ENCODE measurements at places on chromosomes 16 and 17.

GRCh38 chr16:9027070-9027799 is 63.5 kb upstream of the USP7 start:
- peak; percentile 72 for DNase-seq

GRCh38 chr17:63475491-63476412 is 1.1 kb upstream of the ACE start:
- no peak for DNase-seq

- no peak for DNase-seq
Observed at GRCh38 chr17:79495665-79496064, 115.2 kb downstream of the RBFOX3 start.

DNA sequence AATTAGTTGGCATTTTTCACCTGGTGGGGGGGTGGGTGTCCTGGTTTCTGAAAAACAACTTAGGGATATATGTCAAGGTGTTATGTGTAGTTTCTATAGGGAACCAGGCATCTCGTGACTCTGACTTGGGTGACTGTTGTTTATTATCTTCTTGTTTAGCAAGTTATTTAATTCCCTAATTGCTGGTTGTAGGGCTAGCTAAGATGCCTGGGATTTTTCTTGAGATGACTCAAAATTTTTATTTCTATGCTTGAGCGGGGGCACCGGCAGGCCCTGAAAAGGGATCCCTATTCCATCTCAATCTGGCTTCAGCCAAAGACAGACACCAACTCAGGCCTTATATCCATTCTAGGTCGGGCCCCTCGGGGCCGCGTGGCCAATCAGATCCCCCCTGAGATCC is 3.2 kb downstream of the DPH1 start:
- DNase-seq, result no peak

- DNase-seq, result no peak
Observed at GRCh38 chr16:10637337-10638037, 57.1 kb upstream of the EMP2 start.

DNA sequence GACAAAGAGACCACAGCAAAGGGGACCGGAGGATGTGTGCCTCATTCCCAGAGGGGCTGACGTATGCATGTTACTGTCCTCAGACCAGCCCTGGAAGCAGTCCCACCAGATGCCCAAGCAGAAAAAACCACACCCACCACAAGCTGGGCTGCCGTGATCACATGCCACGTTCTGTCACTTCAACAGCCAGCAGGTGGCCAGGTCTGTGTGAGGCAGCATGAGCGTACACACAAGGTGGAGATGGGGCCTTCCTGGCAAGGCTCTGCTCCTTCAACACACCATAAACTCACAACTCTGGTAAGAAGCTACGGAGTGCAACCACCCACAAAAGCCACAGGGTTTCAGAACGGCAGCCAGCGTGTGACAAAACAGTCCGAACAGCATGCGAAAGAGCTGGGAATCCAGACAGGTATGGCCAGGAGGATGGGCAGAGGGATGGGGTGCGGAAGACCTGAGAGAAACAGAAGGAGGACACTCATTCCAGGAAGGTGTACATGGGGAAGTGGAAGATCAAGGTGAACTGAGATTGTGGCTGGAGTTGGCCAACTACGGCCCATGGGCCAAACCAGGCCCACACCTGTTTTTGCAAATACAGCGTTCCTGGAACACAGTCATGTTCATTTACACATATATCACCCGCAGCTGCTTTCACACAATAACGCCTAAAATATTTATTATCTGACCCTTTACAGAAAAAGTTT is 27.9 kb downstream of the MBTPS1 start:
- no peak for DNase-seq

GRCh38 chr16:22664561-22664997 is 149.4 kb upstream of the HS3ST2 start:
- no peak for DNase-seq

DNA sequence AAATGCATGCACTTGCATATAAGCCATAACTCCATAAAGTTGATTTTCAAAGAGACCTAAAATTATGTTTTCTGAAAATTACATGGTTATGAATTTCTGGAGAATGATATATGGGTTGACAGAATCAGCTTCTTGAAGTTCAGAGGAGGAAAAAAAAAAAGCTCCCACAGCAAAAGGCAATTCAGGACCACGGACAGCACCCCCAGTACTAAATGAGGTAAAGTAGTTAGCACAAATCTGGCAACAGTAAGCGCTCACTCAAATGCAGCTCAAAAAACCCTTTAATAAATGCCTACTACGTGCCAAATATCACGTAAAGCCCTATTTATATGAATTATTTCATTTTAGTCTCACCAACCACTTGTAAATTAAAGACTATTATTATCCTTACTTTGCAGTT is 135.2 kb downstream of the SHISA9 start:
- peak; percentile 5 for DNase-seq

DNA sequence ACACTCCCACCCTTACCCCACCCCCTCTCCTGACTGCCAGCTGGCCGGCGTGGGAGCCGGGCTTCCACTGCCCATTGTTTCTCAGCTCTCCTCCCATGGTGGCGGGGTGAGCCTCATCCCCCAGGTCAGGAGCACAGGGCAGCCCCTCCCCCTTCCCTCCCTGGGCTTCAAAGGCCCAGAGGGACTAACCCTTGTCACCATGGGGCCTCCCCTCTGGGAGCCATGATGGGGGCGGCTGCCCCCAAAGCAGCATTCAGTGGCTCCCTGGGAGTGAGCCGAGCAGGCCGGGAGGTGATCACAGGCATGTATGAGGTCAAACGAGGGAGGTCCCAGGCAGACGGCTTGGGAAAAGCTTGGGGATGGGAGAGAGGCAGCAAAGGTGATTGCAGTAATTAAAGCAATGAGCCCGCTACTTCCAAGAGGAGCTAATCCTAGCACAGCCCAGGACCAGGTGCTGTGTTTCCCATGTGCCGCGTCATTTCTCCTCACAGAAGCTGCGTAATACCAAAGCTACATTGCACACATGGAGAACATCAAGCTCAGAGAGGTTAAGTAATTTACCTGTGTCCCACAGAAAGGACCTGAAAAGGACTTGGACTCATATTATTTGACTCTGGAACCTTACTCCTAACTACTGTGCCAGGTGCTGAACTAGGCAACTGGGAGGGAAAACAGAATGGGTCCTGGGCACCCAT is 24.5 kb downstream of the CDK5RAP3 start:
- no peak for DNase-seq

- DNase-seq, result no peak
Observed at GRCh38 chr16:46765050-46765449, 16.9 kb upstream of the MYLK3 start.

DNA sequence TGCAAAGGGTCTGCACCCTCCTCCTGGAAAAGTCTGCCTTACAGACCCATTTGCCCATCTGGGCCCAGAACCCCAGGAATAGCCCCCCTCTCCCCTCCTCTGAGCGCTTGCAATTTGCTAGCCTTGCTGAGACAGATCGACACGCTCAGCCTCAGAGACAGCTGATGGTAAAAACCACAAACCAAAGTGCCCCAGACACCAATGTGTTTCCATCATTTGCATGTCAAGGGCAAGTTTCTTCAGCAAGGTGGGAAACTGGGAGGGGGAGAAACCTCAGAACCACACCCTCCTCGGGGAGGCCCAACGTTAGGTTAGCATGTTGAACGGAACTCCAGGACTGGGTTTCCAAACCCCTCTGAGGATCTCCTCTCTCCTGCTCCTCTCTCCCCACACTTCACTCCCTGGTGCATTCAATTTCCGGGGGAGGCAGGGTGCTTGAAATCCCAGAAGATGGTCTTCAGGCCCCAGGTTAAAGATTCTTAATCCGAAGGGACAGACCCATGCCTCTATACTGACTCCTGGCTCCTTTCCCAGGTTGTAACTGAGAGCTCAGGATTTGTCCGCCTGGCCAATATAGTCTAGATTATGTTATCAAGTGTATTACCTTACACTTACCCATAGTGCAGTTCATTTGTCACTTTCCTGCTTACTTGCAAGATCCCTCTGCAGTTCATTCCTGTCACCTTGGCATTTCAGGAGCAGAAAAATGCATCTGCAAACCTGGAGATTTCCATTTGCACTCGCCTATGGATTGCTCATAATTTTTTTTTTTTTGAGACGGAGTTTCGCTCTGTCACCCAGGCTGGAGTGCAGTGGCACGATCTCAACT is 1.3 kb upstream of the CUEDC1 start:
- DNase-seq, result no peak

DNA sequence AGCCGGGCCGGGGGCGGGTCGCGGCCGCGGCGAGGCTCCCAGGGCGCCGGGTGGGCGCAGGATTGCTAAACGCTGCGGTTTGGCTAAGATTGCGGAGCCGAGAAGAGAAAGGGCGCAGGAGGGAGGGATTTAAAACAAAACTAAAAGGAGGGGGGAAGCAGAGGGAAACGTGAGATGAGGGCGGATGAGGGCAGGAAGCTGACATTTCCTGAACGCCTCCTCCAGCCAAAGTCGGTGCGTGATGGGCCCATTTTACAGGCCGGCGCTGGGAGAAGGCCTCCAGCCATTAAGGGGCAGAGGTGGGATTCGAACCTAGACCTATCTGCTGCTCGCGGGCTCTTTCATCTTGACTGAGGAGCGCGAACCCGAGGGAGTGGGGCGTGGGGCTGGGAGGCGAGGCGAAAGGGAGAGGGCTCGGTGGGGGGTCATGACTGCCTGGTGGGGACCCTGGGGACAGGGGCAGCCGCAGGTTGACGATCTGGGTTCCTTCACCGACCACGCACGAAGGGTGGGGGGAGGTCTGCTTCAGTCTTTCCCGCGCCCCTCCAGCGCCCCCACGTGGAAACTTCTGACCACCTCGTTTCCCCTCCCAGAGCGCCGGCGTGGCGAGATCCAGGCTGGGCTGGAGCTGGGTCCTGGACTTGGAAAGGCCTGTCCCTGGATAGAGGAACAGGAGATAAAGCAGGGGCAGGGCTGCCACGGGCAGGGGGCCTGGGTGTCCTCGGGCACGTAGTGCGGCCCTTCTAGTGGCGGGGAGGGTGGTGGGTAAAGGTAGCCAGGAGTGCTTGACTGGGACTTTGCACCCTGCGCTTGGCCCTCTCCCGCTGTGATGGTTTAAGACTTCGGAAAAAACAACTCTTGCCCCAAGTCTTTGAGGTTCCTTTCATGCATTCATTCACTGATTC is 3.8 kb upstream of the TAC4 start:
- DNase-seq, result peak; percentile 14

- no peak for DNase-seq
Observed at GRCh38 chr16:30346286-30346685, 8.8 kb downstream of the CD2BP2 start.

DNA sequence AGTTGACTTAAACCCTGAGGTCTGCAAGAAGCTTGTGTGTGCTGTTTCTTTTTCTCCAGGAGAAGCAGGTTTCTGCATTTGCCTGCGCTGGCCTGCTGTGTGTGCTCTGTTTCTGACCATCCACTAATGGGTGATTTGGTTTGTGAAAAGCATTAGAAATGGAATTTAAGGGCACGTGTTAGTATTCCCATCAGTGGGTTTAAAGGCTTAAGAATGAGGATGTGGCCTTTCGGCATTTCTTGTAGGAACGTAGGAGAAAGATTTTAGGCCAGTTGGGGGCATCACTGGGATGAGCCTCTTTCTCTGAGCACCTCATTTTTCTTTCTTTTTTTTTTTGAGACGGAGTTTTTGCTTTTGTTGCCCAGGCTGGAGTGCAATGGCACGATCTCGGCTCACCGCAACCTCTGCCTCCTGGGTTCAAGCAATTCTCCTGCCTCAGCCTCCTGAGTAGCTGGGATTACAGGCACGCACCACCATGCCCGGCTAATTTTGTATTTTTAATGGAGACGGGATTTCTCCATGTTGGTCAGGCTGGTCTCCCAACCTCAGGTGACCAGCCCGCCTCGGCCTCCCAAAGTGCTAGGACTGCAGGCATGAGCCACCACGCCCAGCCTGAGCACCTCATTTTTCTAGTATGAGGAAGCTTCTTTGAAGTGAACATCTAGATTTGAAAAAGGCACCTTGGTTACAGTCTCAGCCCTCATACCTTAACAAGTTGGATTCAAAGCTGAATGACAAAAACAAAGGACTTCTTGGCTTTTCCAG is 110.3 kb downstream of the BANP start:
- no peak for DNase-seq

GRCh38 chr17:43803758-43804157 is 23.5 kb downstream of the CFAP97D1 start:
- no peak for DNase-seq

DNA sequence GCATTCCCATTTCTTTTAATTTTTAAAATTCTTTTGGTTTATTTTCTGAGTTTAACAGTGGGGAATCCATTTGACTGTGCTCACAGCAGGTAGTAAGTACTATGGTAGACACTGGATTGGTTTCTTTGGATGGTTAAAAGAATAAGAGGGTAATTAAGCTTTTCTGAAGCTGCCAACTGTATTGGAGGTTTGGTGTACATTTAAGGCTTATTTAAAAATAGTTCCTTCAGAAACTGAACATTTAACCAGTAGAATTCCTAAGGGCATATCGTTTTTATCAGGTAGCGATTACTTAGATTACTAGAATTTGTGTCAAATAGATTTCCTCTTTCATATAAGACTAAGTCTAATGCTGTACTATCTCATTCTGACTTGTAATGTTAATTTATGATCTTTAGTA is 162.4 kb downstream of the PPM1E start:
- DNase-seq, result no peak

- DNase-seq, result no peak
Observed at GRCh38 chr16:50692999-50693781, at the start of gene NOD2. NOD2 (plus strand) TSS chr16:50693606; CDS start chr16:50699496, 5,890 bp downstream.

DNA sequence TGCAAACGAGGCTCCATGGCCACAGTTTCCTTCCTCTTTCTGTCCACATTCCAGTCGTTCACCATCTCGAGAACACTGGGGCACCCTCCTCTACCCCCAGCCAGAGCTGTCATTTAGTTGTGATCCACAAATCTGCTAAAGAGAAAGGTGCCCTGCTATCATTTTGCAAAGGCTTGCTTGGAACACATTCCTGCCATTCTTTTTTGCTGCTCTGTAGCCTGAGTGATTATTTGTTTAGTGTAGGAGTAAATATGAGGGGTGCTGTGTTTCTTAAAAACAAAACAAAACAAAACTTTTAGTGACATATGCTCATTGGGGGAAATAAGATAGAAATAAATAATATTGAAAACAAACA is 166.7 kb downstream of the PRKCA start:
- no peak for DNase-seq

DNA sequence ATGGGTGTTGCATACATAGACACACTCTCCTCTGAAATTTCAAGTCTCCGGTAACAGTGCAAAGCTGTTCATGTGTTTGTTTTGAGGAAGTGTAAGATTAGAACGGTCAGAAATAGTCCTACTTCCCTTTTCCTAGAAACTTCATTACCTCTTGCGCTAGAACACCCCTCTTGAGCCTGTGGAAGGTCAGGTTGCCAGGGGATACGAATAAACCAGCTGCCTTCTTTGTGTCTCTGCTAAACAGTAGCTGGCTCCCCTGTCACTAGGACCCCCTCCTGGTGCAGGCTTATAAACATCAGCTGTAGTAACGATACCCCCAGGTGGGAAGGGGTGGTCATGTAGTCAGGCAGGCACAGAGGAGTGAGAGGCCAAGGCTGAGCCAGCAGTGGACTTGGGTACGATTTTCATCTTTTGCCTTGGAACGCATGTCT is 113.4 kb upstream of the RCVRN start:
- DNase-seq, result no peak
